Muscle of leg (tissue), 16 donors: ENCODE measurements at places on chromosomes 3 and 15. TPM values are rescaled to one million over a fixed set of nuclear protein-coding genes. Genes with fewer than 3 reads are reported as not detected.

The ACKR4 gene
- 3.0 TPM for total RNA-seq

The MCF2L2 gene
- total RNA-seq, result 0.35 TPM

The TM4SF1 gene
- total RNA-seq, result 43.4 TPM

The TUSC7 gene
- not detected for total RNA-seq

The ONECUT1 gene
- not detected for total RNA-seq

The LMAN1L gene
- total RNA-seq, result 0.04 TPM

The C3orf49 gene
- total RNA-seq, result not detected

The PEX5L gene
- total RNA-seq, result not detected

The SI gene
- total RNA-seq, result not detected

The ETV5 gene
- 29.1 TPM for total RNA-seq

The NOX5 gene
- 0.09 TPM for total RNA-seq

The GATM gene
- 319 TPM for total RNA-seq

The RAF1 gene
- 94.2 TPM for total RNA-seq

The GOLGA6B gene
- total RNA-seq, result not detected

The NGLY1 gene
- total RNA-seq, result 32.5 TPM

The AGBL1 gene
- total RNA-seq, result 18.1 TPM

The HCN4 gene
- total RNA-seq, result not detected

The GUCA1C gene
- not detected for total RNA-seq

The TM6SF1 gene
- 33.9 TPM for total RNA-seq

The LARP6 gene
- total RNA-seq, result 12.6 TPM

The GOLGA6L7 gene
- not detected for total RNA-seq
